ENCODE measurements at places on chromosomes 6 and 20.

DNA sequence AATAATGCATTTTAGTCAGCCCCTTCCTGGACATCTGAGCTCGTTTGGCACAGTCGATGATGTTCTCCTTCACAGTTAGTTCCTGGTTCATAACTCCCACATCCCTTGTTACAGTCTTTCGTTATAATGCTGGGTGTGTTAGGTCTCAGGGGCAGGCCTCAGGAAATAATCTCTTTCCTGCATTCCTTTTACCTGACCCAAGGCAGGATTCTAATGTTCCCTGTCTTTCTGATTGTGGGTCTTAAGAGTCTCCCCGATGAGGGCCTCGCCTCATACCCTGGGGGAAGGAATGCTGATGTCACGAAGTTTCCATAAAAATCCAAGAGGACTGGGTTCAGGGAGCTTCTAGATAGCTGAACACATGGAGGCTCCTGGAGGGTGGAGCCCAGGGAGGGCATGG is 104.0 kb upstream of the CARMIL1 start:
- no peak for DNase-seq

- DNase-seq = no peak
Observed at GRCh38 chr6:77686931-77687330, 34.1 kb downstream of the MEI4 start.

DNA sequence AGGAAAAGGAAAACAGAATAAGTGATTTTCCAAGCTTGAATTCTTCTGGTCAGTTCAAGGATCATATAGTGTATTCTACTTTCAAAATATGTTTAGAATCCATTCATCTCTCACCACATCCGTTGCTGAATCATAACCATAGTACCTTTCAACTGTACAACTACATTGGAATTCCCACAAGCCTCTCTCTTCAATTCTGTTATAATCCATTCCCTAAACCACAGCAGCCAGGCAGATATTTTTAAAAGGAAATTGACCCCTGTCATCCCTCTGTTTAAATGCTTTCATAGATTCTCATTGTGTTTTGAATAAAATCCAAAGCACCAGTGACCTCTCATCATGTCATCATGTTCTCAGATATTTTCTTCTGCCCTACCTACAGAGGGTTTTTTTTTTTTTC is 412.7 kb downstream of the GRIK2 start:
- DNase-seq = no peak

GRCh38 chr20:33132513-33133372 is 35.2 kb upstream of the BPIFA2 start:
- DNase-seq = no peak

DNA sequence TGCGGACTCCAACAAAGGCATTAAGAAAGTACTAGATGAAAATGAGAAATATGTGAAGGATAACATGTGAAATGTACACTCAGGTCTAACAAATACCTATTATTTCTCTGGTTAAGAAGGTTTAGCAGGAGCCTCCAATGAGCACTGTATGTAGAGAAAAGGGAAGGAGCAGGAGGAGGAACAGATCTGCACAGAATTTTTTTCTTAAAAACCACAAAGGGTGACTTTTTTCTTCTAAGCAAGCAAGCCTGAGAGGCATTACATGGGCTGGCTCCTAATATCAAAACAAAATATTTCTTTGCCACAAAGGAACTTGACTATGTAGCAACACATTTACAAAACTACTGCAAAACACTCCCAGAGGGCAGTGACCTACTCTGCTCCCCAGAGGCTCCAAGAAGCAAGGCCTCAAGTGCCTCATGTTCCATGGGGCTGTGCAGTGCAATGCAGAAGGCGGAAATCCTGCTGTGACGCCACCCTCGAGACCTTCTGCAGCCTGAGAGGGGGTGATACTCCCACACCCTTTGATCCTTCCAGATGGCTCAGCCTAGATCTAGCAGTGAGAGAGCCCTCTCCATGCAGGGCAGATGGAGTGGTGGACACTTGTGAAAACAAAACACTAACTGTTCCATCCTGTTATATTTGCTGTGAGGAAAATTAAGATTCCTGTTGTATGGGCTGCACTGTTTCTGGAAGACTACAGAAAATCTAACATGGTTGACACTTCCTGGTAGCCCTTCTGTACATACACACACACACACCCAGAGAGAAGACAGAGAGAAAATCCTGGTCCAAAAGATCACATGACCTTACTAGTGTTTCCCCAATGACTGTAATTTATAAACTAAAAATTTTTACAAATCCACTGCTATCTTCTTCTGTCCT is 36.0 kb upstream of the SMIM29 start:
- peak; percentile 33 for DNase-seq

DNA sequence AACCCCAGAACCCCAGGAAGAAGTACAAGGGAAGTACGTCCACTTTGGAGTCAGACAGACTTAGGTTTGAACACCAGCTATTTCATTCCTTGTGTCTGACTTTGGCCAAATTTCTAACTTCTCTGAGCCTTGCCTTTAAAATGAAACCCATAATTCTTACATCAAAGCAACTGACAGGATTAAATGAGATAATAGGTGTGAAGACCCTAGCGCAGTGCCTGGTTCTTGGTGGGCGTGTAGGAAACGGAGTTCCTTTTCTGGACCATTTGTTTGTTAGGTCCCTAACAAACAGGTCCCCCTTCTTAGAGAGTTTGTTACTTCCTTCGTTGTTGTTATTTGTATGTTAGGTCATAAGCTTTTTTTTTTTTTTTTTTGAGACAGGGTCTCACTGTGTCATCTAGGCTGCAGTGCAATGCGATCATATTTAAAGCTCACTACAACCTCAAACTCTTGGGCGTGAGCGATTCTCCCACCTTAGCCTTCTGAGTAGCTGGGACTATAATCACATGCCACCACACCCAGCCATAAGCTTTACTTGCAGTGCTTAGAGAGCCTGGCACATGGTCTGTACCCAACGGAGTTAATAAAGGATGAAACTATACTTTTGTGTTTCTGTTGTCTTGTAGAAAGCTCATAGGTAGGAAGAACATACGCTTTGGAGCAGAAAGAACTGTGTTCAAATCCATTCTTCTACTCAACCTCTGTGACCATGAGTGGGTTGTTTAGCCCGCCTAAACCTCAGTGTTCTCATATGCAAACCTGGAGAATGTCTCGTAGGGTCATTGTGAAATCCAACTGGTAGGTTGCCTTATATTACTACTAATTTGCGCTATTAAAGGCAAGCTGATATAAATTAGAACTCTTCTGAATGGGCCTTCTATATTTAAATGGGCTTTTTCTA is 21.8 kb upstream of the MROH8 start:
- DNase-seq = no peak

GRCh38 chr6:91669154-91669870 is 1082.4 kb upstream of the MAP3K7 start:
- no peak for DNase-seq

- no peak for DNase-seq
Observed at GRCh38 chr6:135710042-135710441, 141.5 kb upstream of the PDE7B start.

DNA sequence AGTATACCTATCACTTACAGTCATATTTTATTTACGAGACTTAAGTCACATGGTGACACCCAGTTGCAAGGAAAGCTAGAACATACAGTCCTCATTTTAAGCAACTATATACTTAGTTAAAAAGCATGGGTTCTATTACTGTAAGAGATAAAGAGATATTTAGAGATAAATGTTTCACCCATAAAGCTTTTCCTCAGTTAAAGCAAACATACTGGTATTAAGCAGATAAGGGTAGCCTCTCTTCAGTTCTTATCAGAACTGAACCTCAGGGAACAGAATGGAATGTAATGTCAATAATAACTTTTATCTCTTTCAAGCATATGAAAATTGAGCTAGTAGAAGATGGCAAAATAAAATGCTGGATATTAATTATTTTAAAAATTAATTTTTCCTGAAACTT is 9.9 kb upstream of the ASCC3 start:
- DNase-seq = no peak

GRCh38 chr20:46683939-46684750 is 5.1 kb downstream of the TP53RK start:
- DNase-seq = no peak

DNA sequence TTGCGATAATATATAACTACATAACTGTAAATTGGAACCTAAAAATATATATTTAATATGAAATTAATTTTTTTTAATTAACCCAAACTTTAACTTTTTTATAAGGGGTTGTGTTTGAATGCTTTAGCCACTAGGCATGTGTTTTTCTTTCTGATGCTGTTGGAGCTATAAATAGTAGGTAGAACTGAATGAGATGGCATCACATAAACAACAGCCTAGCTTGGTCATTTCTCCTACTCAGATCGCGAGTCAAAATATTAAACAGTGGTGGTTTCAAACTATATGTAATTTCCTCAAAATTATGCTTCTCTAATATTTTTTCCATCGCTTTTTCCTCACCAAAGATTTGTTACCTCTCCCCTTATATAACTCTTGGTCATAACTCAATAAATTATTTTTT is 243.2 kb downstream of the ARID1B start:
- DNase-seq = no peak

Measured in thymus (tissue), 14 donors.